ENCODE measurements at places on chromosomes 1 and 21.

- no peak for DNase-seq
Measured at GRCh38 chr1:217542136-217542777, 88.6 kb downstream of the GPATCH2 start.

- DNase-seq: no peak
Measured at GRCh38 chr21:34593954-34594531, 20.9 kb downstream of the RCAN1 start.

- no peak for DNase-seq
Measured at GRCh38 chr21:46459356-46460112, 843 bp downstream of the DIP2A start.

DNA sequence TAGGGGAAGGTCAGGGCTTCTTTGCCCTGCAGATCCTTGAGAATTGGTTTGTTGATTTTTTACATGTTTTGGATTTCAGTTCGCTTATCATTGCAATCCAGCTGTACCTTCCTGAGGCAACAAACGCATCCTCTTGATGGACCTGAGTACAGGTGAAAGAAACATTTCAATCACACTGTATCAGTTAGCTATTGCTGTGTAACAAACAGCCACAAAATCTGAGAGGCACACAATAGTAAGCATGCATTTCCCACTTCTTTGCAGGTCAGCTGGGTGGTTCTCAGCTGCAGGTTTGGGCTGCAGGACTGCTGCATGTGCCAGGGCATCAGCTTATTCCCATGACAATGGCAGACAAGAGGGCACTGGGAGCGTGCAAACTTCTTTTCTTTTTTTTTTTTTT lies 586.4 kb downstream of the MATN1 start:
- no peak for DNase-seq

GRCh38 chr21:34524646-34525601 lies 12.9 kb upstream of the KCNE1 start:
- peak; percentile 20 for DNase-seq

DNA sequence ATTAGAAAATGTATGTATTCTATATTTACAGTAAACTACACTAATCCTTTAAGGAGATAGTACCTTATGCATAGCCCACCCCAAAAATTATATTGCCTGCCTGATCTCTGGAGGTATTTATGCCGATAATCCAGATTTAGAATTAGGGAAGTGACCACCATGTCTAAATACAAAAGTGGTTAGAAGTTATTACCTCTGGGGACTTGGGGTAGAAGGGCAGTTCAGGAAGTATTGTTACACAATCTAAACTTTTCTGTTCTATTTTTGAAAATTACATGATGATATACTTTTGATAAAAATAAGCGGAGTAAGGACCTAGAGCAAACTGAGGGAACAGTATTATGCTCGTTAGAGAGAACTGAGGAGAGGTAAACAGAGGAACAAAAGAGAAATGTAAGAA lies 90.5 kb upstream of the ZP4 start:
- no peak for DNase-seq

DNA sequence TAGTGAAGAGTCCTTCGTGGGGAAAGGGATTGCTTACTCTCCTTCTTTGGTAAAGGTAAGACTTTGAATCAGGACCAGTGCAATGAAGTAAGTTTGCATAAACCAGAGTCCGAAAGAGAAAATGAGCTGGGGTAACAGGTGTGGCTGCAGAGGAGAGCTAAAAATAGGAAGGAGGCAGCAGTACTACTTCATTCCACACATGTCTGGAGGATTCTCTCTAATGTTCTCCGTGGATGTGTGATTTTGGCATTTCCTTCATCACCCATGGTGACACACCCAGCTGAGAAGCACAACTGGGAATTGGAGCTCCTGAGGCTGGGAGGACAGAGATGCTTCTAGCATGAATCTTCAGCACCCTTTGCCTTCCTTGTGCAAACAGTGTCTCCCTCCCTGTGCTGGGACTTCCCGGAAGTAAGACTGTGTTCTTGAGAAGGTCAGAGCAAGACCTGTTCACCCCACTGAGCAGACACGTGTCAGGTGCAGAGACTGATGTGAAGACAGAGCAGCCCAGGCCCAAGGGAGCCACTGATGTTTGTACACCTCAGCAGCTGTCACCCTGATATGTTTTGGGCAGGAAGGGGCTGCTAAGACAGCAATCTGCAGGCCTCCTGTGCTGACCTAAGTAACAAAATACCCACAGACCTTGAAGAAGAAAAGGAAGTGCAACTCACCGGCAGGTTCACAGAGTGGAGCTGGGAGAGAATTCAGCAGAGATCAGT lies 13.3 kb downstream of the FCRL1 start:
- no peak for DNase-seq

DNA sequence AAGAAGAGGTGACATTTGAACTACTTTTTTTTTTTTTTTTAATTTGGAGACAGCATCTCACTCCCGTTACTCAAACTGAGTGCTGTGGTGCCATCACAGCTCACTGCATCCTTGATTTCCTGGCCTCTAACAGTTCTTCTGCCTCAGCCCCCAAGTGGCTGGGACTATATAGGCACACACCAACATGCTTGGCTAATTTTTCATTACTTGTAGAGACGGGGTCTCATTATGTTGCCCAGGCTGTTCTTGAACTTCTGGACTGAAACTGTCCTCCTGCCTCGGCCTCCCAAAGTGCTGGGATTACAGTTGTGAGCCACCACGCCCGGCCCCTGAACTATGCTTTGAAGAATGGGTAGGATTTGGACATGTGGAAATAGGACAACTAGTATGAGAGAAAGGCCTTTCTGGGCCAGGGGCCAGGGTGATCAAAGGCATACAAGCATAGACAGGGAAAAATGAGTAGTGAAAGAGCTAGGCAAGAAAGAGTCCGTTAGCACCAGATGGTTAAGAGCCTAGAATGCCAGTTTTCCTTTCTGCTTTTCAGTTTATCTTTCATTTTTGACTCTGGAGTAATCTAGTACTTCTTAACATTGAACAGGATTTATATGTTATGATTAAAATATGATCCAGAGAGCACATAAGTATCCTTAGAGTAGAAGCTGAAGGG lies 6.3 kb downstream of the RABGAP1L start:
- DNase-seq: no peak

DNA sequence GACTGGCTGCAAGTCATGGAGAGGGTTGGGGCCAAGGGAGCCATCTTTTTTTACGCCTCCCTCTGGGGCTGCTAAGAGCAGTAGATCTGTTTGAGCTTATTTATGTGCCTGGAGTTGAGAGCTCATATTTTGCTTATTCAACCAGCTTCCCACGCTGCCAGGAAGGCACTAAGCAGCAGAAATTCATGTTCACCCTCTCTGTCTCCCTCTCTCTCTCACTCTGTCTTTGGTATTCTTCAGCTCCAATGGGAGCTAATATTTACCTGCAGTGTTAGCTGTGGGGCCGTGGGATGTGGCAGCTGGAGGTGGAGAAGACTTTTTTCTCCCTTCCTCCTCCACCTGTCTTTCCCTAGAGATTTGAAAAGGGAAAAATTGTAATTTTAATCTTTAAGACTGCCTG lies 26.8 kb upstream of the CACNA1E start:
- no peak for DNase-seq

DNA sequence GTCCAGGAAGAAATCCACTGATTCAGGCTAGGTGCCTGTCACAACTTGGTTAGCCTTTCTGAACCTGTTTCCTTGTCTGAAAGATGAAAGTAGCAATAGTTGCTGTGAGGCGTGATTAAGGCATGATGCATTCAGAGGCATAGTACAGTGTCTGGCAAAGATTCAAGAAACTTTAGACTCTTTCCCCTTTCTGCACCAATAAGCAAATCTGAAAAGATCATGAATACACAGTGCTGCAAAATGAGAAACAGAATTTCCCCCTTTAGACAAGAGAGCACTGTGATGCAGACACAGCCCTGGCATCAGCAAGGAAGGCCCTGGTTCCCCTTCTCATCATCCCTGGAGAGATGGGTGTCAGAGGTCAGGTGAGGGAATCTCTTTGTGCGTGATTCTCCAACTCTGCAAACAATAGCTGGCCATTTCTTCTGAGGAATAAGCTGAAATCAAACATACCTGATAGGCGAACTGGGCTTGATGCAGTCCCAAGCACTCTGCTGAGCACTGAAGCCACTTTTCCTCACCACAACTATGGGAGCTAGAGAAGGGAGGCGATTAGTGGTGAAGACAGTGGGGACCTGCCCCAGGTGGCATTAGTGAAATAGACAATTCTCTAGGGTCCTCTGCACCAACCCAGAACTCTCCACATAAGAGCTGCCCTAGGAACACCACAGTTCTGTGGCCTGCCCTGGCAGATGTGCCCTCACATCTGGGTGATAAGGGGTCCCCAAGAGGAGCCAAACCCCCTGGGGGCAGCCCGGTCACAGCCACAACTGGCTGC lies 41.7 kb downstream of the ITPKB start:
- DNase-seq: peak; percentile 22

GRCh38 chr1:110120960-110121561 lies 8.8 kb downstream of the UBL4B start:
- no peak for DNase-seq

DNA sequence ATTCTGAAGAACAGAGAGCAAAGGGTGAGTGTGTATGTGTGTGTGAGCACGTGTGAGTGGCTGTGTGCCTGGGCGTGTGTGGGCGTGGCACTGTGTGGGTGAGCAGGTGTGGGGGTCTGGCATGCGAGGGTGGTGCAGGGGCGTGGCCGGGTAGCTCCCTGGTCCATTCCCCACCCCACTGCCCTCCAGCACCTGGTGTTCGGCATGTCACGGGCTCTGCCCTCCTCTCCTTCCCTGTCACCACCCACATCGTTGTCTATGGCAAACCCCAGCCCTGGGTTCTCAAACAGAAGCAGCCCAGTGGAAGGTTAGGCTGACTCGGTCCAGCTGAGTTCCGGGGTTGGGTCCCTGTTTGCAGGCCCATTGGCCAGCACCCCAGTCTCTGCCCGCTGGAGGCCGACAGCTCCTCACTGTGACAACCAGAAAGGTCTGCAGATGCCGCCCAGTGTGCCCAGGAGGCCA lies 39.8 kb downstream of the UBE2G2 start:
- DNase-seq: no peak

GRCh38 chr1:235628316-235629005 lies 21.1 kb downstream of the GNG4 start:
- no peak for DNase-seq

GRCh38 chr1:23964235-23964668 lies 4.6 kb downstream of the PNRC2 start:
- DNase-seq: no peak

- no peak for DNase-seq
Measured at GRCh38 chr1:157724537-157725220, 24.1 kb upstream of the FCRL3 start.

DNA sequence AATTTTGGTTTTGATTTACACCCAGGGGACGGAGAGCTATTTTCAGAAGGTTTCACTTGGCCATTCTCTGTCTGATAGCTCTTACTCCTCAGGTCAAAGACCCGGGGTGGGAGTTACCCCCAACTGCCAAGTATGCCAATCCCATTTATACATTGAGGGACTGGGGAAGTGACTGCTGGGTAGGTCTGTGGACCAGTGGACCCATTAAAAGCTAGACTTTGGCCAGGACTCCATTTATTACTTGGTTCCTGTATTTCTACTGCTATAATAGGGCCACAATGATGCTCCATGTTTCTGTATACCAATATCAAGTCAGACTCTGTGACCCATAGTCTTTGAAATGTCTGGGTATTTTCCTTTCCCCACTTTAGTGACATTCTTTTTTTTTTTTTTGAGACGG lies 14.6 kb downstream of the ZFYVE9 start:
- DNase-seq: no peak

DNA sequence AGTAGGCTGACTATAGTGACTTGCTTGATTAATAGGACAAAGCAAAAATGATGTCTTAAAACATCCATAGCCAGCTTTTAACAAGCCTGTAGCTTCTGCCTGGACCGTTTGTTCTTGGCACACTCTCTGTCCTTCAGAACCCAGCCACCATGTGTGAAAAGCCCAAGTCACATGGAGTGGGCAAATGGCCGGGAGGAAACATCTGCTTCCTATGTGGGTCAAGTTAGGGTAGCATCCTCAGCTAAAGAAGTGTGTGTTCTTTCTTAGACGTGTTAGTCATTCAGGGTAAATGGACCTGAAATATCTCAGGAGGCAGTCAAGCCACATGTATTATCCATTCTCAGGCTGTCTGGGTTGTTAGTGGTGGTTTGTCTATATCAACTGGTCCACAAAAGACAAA lies 23.4 kb downstream of the RD3 start:
- DNase-seq: no peak

DNA sequence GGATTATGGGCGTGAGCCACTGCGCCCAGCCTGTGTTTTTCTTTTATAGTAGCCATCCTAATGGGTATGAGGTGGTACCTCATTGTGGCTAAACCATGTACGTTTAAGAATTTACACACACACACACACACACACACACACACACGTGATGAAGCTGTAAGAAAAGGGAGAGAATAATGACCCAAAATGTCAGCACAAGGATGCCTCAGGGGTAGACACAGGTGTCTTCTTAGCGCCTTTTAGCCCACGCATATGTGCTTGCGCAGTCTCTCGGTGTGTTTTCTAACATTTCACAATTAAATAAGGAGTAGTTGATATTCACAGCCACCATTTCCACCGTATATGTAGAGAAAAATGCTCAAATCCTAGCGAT lies 782 bp upstream of the PFKL start:
- DNase-seq: no peak

DNA sequence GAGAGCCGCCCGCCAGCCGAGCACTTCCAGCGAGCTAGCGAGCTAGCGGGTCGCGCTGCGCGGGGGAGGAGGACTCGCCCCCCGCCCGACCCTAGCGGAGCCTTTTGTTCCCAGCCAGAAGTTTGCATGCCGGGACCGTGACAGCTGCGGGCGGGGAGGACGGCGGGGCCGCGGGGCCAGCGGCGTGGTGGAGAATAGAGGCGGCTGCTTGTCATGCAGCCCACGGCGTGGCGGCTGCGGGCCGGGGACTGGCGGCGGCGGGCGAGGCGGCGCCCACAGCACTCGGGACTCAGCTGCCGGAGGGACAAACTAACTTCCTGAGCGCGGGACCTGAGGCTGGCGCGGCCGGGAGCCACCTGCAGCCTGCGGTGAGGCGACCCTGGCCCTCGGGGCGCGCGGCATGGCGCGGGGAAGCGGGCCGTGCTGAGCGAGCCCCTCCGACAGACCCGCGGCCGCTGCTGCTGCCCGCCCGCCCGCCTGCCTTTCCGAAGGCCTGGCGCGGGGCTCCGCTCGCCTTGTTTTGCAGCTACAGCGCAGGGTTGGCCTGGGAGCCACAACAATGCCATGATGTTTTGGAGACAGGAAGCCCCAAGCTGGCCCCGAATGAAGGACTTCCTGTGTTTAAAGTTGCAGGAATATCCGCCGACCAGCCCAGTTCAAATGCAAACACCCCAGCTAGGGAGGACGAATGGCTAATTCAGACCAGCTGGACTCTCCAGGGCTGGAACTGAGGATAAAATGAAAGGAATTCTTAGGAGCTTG lies 82.2 kb upstream of the BMP8A start:
- DNase-seq: no peak

DNA sequence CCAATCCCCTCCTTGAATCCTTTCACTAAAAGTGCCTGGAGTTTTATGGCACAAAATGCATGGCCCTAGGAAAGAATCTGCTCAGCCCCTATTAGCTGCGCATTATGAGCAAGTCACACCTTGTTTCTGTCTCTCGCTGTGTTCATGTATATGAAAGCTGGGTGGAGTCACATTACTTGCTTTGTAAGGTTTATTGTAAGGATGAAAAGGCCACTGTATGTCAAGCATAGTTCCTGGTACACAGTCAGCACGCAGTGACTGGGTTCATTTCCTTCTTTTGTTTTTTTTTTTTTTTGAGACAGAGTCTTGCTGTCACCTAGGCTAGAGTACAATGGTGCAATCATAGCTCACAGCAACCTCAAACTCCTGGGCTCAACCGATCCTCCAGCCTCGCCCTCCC lies 6.7 kb upstream of the SLC9A1 start:
- DNase-seq: no peak

Data from kidney glomerular epithelial cell (primary cell).